Panc1 (cell line): ENCODE measurements at places on chromosomes 1 and 21. TPM values are rescaled to one million over a fixed set of nuclear protein-coding genes. Genes with fewer than 3 reads are reported as not detected.

GRCh38 chr1:93440272-93440671, 7.6 kb upstream of the FNBP1L start:
- H3K36me3 ChIP-seq = no peaks in the 10 kb centered on the region
- no peaks in the 10 kb centered on the region; the same call in none of the 2 replicates for H3K4me1 ChIP-seq
- no peaks in the 10 kb centered on the region for H3K27me3 ChIP-seq

DNA sequence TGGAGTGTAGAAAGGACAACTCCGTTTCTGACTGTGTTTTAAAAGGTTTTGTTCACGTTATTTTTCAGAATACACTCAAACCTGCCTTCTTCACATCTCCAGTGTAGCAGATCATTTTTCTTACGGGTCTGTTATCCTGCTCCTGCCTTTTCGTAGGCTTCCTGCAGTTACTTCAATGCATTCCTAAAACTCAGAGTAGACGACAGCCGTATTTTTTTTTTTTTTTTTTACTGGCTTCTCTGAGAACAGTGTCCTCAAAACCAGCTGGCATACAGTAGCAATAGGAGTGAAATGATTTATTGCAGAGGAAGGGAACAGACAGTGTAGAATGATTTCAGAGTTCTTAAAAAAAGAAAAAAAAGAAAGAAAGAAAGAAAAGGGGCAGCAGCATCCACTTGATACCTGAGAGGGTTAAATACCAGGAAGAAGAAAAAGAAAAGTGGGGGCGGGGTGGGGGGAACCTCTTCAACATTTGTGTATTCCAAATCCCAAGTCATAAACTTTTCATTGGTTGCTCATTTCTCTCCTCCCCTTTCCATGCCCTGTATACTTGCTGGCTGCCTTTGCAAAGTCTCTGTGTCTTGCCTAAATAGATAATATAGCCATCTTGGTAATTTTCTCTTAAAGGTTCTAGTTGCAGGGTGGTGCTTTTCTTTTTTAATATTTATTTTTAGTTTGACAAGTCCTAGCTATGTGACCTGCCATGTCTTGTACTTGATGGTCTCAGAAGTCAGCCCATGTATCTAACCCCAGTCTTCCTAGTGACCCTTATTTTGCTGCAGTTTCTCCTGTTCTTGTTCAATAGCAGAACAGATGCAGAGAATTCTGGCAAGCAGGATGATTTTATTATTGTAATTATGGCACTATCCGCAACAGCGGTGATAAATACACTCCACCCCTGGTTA, 2.8 kb downstream of the TGFB2 start:
- peak overlapping the region; percentile 97 for H3K4me3 ChIP-seq
- no peak for DNase-seq
- no peaks in the 10 kb centered on the region for H3K27me3 ChIP-seq
- H3K4me1 ChIP-seq = peaks cover 45% of the 10 kb centered on the region
- peak overlapping the region; percentile 100 for H3K27ac ChIP-seq

DNA sequence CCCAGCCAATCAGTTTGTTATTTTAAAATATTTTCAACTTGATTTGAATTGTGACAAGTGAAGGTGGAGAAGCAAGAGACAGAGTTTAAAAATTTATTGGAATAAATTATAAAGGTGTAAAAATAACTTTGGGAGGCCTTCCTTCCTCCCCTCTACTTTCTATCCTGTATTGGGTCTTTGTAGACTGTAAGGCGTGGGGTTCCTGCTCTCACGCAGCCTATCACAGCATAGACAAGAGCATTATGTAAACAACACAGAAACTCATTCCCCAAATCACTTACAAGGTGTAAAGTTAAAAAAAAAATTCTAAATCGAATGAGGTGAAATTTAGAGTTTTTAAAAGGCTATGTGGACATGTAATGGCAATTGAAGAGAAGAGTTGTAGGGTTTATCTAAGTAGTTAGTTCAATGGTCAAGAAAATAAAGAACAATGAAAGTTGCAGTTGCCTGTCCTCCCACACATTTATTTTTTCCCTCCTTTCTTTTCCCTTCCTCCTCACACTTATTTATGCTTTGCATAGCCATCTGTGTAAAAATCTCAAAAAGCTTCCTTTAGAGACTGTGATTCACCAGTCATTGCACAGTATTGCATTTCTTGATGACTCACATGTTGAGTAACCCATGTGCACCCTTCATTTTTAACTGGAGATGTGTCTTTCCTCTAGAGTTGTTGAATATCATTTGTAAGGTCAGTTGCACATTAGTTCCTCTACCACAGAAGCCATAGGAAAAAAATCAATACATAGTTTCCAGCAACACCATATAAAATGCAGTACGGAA, 242.2 kb downstream of the PTPRC start:
- peaks cover 7% of the 10 kb centered on the region; the same call in 1 of the 2 replicates for H3K4me1 ChIP-seq
- H3K27me3 ChIP-seq = no peaks in the 10 kb centered on the region
- H3K27ac ChIP-seq = peak overlapping the region; percentile 65; the same call in 1 of the 2 replicates
- DNase-seq = peak; percentile 95
- no peaks in the 10 kb centered on the region; the same call in 1 of the 2 replicates for H3K36me3 ChIP-seq
- H3K4me3 ChIP-seq = no peak overlapping the region

DNA sequence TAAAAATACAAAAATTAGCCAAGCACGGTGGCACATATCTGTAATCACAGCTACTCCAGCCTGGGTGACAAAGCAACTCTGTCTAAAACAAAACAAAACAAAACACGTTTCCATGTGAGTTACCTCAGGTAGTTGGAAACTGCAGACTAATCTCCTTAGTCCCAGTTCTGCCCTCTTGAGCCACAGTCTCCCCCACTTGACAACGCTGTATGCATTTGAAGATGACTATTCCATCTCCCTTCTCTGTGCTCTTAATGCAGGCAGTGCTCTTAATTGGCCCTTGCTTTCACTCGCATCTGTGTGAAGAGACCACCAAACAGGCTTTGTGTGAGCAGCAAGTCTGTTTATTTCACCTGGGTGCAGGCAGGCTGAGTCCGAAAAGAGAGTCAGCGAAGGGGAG, 19.6 kb upstream of the DHCR24 start:
- no peak overlapping the region for H3K27ac ChIP-seq
- no peaks in the 10 kb centered on the region for H3K27me3 ChIP-seq
- no peak for DNase-seq
- no peak overlapping the region for H3K4me3 ChIP-seq

DNA sequence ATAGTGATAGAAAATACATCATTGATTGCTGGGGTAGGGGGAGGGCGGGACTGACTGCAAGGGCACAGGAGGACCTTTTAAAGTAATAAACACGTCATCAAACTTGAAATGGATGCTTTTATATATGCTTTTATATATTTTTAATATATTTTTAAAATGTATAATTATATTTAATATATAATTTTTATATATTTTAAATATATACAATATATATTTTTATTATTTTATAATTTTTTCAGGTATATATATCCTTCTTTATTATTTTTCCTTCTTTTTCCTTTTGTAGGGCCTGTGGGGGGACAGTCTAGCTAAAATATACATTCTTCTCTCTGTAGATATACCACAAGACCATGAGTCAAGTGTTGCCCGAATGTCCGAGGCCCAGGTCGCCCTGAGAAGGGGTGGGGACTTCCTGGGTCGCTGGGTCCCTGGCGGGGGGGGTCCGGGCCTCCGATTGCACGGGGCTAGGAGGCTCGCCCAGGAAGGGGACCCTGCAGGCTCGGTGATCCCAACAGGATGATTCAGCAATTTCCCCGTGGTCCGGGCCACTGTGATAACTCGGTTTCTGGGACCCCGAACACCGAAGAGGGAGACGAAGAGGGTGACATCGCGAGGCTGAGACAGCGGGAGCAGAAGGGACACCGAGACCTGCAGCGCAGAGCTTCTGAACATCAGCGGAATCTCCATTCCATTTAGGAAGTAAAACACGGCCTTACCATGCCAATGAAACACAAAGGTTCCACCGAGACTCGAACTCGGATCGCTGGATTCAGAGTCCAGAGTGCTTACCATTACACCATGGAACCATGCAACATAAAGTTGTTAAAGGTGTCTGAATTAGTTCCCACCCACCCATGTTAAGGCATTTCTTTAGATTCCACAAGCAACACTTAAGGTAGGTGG, 112.5 kb upstream of the NBPF11 start:
- no peaks in the 10 kb centered on the region for H3K4me1 ChIP-seq
- H3K4me3 ChIP-seq = peak overlapping the region; percentile 77
- peak overlapping the region; percentile 94 for H3K27ac ChIP-seq
- H3K36me3 ChIP-seq = no peaks in the 10 kb centered on the region
- DNase-seq = peak; percentile 99

- no peak overlapping the region for H3K27ac ChIP-seq
- DNase-seq = no peak
- no peaks in the 10 kb centered on the region for H3K27me3 ChIP-seq
- H3K4me1 ChIP-seq = no peaks in the 10 kb centered on the region
- H3K36me3 ChIP-seq = peaks cover 27% of the 10 kb centered on the region; the same call in 1 of the 2 replicates
Observed at GRCh38 chr1:39841429-39841828, 41.9 kb downstream of the TRIT1 start.

DNA sequence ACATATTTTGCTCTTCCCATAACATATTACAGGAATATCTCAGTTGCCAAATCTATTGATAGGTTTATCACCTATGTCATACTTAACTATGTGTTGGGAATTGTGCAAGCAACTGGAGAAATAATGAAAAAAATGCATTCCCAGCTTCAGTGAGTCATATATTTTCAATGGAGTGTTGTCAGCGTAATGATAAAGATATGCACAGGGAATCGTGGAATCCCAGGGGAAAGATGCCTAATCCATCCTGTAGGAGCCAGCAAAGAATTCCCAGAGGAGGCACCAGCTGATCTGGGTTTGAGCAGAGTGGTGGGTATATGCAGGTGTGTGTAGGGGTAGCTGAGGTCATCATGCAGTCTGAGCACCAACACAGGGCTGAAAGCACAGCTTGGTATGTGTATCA, 213.3 kb upstream of the DAB1 start:
- DNase-seq = no peak
- no peak overlapping the region for H3K4me3 ChIP-seq
- H3K36me3 ChIP-seq = no peaks in the 10 kb centered on the region
- no peaks in the 10 kb centered on the region for H3K27me3 ChIP-seq
- H3K27ac ChIP-seq = no peak overlapping the region

Gene ARID4B
- 37.5 TPM for total RNA-seq

Gene KCNE2
- total RNA-seq = not detected

Gene POU3F1
- total RNA-seq = 0.08 TPM

Gene LMX1A
- total RNA-seq = not detected
